ENCODE measurements at places on chromosomes 6 and 20.
A peak's percentile ranks its signal among the peaks of the same experiment; 100 is the strongest.

DNA sequence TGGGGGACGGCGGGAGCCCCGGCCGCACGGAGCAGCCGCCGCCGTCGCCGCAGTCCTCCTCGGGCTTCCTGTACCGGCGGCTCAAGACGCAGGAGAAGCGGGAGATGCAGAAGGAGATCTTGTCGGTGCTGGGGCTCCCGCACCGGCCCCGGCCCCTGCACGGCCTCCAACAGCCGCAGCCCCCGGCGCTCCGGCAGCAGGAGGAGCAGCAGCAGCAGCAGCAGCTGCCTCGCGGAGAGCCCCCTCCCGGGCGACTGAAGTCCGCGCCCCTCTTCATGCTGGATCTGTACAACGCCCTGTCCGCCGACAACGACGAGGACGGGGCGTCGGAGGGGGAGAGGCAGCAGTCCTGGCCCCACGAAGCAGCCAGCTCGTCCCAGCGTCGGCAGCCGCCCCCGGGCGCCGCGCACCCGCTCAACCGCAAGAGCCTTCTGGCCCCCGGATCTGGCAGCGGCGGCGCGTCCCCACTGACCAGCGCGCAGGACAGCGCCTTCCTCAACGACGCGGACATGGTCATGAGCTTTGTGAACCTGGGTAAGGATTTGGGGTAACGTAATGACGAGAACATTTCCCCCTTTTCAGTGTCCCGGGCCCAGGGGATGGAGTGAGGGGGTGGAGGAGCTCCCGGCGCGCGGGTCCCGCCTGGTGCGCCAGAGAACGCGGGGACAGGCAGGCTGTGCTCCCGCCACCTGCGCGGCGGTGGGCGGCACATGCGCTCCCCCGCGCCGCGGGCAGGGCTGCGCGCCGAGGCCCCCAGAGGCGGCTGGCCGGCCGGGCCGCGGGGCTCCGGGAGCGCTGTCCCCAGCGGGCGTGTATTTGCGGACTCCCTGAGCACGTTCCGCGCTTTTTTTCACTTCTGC is 1.4 kb downstream of the BMP6 start:
- peak; percentile 45 for DNase-seq

- peak; percentile 67 for DNase-seq
Measured at GRCh38 chr20:62143957-62144825, 622 bp downstream of the SS18L1 start.

DNA sequence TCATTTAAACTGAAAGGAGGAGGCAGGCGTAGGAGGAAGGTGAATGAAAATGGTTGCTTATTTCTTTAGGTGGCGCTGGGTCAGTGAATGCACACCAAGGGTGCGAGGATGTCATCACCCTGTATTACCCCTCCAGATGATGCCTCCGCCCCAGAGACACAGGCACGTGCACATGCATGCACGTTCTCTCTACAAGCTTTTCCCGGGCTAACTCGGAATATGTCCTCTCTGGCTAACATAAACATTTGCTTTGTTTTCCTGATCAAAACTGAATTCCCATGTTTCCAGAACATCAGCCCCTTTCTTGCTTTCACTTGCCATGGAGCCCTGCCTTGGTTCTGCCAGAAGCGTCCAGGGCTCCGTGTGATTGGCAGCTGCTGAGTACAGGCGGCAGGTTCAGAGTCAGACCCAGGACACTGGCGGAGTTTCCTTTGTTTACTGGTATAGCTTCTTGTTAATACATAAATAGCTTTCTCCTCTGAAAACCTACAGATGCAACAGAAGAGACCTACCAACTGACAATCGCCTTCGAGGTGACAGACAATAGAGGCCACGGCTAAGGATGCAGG is 131.2 kb upstream of the RPS6KA2 start:
- DNase-seq, result no peak

- peak; percentile 41 for DNase-seq
Measured at GRCh38 chr6:2187826-2188225, 57.6 kb downstream of the GMDS start.

DNA sequence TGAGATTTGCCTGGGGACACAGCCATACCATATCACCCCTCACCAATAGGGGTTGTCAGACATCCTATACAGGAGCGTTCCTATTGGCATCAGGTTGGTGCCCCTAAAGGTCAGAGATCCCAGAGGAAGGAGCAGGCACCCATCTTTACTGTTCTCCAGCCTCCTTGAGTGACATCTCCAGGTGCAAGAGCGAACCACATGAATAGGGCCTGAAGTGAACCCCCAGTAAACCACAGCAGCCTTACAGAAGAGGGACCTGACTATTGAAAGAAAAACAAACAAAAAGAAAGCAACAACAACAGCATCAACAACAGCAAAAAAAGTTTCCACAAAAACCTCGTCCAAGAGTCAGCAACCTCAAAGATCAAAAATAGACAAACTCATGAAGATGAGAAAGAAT is 32.7 kb upstream of the SENP6 start:
- DNase-seq, result no peak

DNA sequence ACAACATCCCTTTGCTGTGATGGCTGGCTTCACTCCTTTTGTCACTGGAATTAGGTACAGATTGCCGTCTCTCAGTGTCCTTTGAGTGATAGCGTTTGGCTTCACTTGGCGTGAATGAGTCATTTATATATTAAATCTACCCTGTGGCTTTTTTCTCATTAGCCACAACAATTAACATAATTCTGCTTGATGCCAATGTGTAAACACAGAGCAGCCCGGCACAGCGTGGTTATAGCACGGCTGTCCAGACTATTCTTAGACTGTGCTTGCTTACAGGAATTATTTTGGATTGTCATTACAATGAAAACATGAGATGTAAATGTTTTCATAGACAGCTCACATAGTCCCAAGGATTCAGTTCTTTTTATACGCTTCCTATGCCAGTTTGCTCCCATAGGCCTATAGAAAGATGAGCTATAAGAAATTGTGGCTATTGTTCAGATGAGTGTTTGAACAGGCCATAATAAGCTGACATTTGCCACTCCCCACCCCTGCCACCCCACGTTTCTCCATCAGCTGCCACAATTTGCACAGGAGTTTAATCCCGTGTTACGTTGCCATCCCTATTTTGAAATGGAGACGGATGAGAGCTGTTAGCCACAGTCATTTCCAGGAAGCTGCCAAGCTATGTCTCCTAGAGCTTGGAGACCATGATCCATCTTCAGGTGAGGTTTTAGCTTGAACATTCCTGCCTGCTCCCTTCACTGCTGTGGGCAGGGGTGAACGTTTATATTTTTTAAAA is 65.9 kb downstream of the PPP1R14C start:
- peak; percentile 23 for DNase-seq

GRCh38 chr6:113047932-113048331 is 700.8 kb downstream of the RFPL4B start:
- DNase-seq, result peak; percentile 57

DNA sequence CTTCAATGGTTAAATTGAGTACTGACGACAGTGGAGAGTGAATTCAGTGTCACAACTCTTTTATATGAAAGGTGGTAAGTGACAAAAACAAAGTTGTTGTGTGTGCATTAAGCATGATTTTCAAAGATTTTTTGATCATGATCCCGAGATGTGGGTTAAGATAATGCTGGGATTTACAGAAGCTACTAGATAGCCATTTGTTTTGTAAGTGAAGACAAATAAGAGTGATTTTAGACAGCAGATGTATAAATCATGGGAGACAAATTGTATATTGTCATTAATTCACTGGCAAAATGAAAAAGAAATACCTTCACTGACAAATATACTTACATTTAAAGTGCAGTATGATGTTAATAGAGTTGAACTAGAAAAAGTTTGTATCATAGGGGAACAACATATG is 6.1 kb downstream of the ADGRB3 start:
- DNase-seq, result no peak

DNA sequence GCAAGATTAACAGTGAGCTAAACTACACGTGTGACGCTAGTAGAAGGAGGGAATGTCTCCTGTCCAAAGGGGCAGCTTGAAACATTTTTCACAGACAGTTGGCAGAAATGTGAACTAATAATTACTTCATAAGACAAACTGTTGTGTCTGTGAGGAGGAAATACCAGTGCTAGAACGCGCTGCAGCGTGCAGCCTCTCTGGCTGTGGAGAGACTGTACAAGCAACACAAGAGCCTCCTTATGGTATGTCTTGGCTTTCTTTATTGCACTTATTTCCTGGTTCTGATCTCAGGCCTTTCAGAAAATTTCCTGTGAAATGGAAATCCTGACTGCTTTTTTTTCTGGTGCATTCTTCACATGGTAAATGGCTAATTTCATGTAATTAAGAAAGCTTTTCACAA is 25.3 kb upstream of the TIAM2 start:
- DNase-seq, result no peak

GRCh38 chr6:147065786-147066185 is 138.4 kb upstream of the STXBP5 start:
- DNase-seq, result no peak

DNA sequence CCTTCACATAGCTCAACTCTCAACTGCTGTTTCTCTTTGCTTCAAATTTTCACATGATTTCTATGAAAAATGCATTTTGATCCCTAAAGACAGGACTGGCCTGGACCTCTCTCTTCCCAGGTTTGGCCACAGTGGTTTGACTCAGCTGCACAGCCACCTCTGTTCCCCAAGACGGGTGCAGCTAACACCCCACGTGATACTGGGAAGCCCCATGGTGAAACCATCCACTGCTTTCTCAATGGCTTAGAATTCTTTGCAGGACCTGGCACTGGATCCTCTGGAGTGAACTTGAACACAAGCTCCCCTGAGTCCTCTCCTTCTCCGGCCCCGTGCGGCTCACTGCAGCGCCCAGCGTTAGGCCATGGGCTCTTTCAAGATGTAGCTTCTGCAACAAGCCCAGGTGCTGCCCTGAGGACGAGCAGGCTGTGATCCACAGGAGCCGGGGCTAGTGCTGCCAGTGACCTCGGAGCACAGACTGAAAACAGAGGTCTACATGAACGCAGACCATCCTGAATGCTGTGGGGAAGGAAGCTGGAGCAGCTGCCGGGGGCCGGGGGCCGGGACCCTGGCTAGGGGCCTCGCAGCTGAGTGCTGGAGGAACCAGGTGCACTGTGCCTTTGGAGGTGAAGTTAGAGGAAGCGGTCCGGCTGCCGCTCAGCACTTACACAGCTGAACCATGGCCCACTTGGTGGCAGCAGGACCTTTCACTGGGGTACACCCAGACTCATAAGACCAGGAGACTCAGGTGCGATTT is 58.8 kb upstream of the MPC1 start:
- no peak for DNase-seq

DNA sequence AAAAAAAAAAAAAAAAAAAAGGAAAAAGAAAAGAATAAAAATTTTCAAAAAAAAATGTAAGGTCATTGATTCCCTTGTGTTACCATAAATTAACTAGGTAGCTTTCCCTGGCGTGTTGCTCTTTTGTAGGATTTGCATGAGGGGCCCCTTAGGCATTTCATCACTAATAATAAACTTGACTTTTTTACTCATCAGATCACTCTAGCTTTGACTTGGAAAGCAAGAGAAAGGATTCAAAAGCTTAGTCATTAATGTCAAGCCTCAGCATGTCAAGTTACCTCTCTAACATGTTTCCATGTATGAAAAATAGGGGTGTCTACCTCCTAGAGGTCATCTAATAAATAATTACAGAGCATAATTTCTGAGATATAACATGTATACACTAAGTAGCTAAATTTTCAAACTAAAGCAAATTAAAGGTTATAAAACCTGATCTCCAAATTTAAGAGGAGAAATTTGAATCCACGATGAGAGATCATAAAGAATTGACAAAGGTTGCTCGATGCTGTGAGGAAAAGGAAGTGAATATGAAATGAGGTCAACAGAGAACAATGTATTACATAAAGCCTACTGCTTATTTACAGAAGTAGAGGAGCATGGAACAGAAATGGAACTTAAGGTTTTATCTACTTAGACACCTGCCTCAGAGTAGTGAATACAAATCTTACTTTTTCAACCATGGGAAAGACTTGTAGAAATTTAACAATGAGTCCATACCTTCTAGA is 86.8 kb downstream of the ARHGAP18 start:
- no peak for DNase-seq

- no peak for DNase-seq
Measured at GRCh38 chr20:15702161-15702560, 871.1 kb downstream of the KIF16B start.
